ENCODE measurements at places on chromosomes 1 and 21.

- DNase-seq, result no peak
Measured at GRCh38 chr1:164716992-164717703, 158.2 kb downstream of the PBX1 start.

- no peak for DNase-seq
Measured at GRCh38 chr1:7456722-7457082, 314.4 kb upstream of the VAMP3 start.

- no peak for DNase-seq
Measured at GRCh38 chr1:10639011-10639774, 157.3 kb downstream of the CASZ1 start.

DNA sequence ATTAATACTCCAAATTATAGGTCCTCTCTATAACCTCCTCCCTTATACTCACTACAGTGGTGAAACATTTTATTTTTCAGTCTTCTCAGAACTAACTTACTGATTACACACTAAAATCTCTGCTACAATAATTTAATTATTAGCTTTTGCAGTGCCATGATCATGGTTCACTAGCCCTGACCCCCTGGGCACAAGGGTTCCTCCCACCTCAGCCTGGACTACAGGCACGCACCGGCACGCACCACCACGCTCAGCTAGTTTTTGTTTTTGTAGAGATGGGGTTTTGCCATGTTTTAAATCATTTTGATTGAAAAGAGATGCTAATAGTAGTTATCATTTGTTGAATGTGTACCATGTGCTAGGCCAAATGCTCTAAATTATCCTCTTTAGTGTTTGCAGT is 6.3 kb downstream of the PATJ start:
- DNase-seq, result no peak

DNA sequence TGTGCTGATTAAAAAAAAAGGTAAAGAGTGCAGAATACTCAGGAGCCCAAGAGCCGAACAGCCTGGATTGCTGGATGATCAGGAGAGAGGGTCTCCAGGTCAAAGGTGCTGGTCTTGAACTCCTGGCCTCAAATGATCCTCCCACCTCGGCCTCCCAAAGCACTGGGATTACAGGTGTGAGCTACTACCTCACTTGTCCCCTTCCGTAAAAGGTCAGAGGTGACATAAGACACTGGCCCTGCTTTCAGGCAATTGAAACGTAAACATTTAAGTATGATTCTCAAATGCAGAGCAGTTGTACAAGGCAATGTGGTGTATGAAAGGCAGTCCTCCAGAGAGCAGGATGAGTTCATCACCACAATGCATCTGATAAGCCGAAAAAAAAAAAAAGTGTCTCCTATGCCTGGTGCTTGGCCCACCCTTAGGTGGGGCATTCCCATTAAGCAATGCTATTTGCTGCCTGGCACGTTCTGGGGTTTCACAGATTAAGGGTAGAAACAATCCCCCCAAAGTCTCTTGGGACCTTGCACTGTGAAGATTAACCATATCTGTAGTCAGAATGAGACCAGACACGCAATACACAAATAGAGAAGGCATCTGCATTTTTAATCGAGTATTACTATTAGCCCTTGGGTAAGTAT is 47.7 kb downstream of the PARP1 start:
- DNase-seq, result no peak

Measured in fibroblast of skin of left biceps (primary cell).